ENCODE measurements at places on chromosomes 16 and 17.

DNA sequence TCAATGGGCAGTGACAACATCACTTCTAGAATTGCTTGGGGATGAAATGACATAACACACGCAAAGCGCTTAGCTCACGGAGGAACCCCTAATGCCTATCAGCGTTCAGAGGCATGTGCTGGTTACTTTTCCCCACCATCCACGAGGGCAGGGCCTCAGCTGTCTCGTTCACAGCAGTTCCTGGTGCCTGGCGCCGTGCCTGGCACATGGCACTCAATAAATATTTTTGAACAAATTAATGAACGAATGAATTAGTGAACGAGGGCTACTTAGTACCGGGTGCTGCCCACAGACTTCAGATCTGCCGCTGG lies 14.1 kb upstream of the CIBAR2 start:
- no peak for DNase-seq

- DNase-seq = no peak
Measured at GRCh38 chr16:51524555-51525373, 373.7 kb upstream of the SALL1 start.

GRCh38 chr17:76150712-76151622 lies 9.9 kb upstream of the FOXJ1 start:
- DNase-seq = no peak

- DNase-seq = no peak
Measured at GRCh38 chr16:27756206-27756970, 206.4 kb downstream of the KATNIP start.

DNA sequence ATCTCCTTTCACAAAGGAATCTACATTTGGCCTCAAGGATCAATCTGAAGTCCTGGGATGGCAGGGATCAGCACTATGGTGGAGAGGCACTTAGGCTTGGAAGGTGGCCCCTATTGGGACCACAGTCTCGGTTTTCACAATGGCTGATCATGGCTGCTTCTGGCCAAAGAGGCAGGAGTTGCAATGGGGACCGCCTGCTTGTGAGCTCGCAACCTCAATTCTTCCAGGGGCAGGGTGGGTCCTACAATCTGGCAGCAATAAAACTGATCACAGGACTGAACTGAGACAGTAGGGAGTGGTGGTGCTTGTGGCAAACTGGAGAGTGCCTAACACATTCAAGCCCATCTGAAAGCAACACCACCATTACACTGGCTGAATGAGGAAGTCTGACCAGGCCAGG lies 83.1 kb downstream of the NETO2 start:
- DNase-seq = no peak

DNA sequence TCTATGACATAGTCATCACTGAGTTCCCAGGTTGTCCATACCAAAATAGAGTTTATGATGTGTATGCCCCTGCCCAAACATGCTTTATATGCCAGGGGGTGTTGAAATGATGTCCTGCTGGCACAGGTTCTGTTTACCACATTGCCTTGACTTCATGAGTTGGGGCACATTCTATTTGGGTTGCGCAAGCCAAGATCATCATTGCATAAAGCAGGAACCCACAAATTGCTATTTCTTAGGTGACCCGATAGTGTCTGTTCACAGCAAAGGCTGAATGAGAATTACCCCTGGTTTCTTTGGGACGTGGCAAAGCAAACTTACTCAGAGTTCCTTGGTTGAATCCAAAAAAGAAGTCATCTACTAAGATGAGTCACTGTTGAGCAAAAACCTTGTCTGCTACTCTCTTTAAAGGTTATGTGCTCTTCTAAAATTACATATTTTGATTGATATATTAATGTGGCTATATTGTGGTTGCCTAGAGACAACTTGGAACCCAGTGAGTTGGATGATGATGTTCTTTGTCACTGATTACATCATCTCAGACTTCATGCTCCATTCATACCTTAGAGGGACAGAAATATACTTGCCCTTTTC lies 912.6 kb upstream of the SOX9 start:
- DNase-seq = no peak

DNA sequence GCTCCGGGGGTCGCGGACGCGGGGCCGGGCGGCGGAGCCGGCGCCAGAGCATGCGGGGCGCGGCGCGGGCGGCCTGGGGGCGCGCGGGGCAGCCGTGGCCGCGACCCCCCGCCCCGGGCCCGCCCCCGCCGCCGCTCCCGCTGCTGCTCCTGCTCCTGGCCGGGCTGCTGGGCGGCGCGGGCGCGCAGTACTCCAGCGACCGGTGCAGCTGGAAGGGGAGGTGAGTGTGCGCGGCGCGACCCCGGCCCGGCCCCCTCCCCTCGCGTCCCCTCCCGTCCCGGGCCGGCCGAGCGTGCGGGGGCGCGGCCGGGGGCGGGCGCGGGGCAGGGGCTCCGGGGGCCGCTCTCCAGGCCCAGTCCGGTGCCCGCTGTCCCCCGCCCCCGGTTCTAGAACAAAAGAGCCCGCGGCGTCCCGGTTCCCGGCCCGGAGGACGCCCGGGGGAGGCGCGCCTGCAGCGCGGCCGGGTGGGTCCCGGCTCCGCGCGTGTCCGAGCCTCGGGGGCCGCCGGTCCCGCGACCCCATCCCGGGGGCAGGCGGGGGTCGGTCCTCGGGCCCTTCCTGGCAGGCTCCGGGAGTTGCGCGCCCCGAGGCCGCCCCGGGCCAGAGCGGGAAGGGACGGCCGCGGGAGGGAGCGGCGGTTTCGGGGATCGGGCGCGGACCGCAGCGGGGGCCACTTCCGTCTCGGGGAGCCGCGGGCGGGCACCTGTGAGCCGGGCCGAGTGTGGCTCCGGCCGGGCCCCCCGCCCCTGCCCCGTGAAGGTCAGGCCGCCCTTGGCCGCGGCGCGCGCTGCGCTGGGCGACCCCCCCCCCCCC lies 563 bp downstream of the METRNL start:
- DNase-seq = no peak

DNA sequence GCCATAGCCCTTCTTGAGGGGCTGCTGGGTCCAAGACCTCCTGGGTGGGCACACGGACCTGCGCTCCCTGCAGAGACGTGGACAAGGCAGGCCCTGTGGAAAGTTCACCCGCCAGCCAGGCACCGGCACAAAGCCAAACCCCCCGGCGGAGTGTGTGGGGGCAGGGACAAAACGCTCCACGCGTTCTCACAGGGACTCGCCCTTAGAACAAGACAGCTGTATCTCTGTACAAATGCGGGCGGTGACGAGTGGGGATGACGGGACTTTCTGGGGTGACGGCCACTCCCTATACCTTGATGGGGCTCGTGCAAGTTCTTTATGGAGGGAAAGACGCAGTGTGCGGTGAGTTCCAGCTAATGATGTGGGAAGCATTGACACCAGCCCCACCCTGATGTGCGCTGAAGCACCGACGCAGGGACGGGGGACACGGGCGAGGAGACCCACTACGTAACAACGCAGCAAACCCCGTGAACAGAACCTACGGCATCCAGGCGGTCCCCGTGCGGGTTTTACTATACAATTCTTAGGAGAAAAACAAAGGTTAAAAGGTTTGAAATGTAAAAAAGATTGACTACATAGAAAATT lies 49.4 kb downstream of the LMF1 start:
- DNase-seq = no peak

- no peak for DNase-seq
Measured at GRCh38 chr16:1535391-1536291, 2.2 kb downstream of the TMEM204 start.

DNA sequence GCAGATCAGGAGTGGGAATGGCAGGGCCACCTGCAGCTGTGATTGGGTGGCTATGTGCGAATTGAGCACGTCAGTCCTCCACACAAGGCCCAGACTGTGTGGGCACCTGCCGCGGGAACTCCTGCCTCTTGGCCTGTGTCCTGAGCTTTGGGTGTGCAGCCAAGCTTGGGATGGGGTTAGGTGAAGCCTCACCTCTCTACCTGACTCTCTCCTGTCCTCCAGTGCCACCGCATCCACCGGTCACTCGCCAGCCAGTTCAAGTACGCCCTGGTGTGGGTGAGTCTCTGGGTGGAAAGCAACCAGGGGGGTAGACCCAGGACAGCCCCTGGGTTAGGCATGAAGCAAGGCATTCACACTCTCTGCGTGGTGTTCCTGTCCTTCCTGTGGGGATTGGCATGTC lies 2.3 kb upstream of the MYO15A start:
- DNase-seq = no peak

GRCh38 chr16:49276646-49277385 lies 4.8 kb downstream of the CBLN1 start:
- no peak for DNase-seq

- no peak for DNase-seq
Measured at GRCh38 chr17:64635647-64636305, 26.3 kb downstream of the SMURF2 start.

DNA sequence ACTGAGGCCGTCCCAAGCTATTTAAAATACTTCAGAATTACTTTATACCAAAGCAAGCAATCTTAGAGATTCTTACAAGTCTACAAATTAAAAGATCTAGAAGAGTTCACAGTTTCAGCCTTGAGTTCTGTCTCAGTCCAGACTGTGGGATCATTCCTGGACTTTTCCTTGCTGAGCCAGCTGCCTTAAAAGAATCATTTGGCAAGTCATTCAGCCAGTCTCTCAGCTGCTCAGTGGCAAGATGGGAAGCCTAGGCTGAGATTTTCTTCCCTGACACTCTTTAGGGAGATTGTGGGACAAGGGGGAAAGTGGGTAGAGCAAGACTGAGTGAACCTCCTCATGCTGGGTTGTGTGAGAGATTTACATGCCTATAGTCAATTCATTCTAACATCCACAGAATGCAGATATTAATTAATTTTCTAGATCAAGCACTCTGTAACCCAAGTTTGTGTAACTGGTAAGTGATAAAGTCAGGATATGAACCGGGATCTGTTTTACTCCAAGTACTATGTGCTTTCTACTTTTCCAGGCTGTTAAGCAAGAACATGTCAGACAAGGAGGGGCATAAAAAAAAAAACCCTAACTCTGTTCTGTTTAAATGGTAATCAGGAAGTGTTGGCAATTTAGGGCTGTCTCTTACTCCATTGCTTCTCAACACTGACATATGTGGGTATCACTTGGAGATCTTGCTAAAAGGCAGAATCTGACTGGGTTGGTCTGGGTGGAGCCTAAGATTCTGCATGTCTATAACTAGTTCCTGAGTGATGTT lies 50.1 kb downstream of the HSD17B2 start:
- no peak for DNase-seq

DNA sequence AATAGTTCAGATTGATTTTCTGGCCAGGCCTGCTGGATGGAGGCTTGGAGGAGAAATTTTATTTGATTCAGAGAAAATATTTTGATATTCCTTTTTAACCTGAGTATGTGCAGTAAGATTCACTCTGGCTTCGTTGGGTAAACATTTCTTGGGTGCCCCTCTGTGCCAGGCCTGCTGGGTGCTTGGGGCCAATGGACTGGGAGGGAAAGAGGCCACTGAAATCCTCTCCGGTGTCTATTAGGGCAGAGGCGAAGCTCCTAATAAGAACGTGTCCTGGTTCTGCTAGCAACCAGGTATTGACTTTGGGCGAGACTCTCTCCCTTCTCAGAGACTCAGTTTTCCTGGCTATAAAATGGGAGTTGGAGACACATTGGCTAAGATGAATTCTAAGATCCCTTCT lies 122.5 kb downstream of the CYLD start:
- no peak for DNase-seq

GRCh38 chr17:7323731-7324437 lies 5.3 kb downstream of the NEURL4 start:
- no peak for DNase-seq

DNA sequence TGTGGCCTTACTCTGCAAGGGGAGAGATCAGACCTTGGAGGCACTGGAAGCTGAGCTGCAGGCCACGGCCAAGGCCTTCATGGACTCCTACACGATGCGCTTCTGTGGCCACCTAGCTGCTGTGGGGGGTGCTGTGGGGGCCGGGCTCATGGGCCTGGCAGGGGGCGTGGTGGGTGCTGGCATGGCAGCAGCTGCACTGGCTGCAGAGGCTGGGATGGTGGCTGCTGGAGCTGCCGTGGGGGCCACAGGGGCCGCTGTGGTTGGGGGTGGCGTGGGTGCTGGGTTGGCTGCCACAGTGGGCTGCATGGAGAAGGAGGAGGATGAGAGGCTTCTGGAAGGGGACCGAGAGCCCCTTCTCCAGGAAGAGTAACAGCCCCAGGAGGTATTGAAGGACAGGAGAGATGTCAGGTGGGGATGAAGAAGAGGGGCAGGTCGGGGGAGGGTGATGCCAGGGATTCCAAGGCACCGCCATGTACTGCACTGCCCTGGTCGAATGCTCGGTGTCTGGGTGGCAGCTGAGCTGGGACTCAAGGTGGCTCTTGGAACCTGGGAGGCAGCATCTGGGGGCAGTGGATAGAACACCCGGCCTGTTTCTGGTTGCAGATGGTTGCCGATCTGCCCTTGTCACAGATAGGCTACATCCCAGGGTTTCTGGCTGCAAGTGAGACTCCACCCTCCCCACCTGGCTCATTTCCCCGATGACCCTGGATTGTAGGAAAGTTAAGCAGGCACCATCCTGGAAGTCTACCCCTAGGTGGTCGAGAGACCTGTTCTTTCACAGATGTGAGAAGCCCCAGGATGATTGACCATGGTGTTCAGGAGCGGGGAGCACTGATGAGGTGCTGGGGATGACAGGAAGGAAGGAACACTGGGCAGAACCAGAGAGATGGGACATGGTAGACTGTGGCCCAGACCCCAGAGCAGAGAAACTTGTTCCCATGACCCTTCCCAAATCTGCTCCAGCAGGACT lies 5.1 kb downstream of the RNF112 start:
- DNase-seq = no peak

GRCh38 chr16:7321661-7322060 lies 11.0 kb upstream of the RBFOX1 start:
- DNase-seq = no peak

- DNase-seq = no peak
Measured at GRCh38 chr16:4631444-4631843, 6.8 kb downstream of the MGRN1 start.

GRCh38 chr16:89925596-89926079 lies 2.5 kb downstream of the TUBB3 start:
- no peak for DNase-seq

GRCh38 chr17:74960570-74961342 lies 11.8 kb downstream of the HID1 start:
- no peak for DNase-seq

- DNase-seq = no peak
Measured at GRCh38 chr16:66622863-66623262, 18.4 kb downstream of the CMTM3 start.

All from right renal pelvis (tissue), 4 donors.